Esophagus squamous epithelium (tissue), 5 donors: ENCODE measurements at places on chromosomes 5 and 9.

DNA sequence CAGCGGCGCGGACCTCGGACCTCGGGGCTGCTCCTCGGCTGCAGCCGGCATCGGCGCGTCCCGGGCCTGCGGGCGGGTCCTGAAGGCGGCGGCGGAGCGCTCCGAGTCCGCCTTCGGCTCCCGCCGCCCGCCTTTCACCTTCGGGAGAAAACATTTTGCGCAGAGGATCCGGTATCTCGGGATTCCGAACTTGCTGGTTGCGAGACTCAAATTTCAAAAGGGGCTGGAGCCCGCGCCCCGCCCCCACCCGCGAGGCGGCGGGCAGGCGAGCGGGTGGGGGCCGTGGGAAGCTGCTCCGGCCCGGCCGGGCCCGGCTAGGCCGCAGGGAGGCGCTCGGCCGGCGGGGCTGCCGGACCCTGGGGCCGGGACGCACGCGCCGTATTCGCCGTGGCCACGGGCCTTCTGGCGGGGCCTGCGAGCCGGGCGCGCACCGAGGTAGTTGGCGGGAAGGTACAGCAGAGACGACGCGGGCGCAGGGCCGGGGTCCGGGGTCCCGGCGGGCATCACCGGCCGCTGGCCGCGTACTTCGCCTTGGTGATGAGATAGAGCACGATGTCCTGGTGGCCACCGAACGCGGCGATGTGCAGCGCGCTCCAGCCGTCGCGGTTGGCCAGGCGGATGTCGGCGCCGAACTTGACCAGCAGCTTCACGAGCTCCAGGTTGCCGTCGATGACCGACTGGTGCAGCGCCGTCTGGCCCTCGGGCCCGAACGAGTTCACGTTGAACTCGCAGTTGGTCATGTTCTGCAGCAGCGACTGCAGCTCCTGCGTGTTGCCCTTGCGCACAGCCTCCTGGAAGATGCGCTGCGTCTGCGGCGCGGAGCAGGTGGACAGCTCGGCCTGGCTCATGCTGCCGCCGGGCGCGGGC lies 757 bp downstream of the NRARP start:
- DNase-seq, result no peak

DNA sequence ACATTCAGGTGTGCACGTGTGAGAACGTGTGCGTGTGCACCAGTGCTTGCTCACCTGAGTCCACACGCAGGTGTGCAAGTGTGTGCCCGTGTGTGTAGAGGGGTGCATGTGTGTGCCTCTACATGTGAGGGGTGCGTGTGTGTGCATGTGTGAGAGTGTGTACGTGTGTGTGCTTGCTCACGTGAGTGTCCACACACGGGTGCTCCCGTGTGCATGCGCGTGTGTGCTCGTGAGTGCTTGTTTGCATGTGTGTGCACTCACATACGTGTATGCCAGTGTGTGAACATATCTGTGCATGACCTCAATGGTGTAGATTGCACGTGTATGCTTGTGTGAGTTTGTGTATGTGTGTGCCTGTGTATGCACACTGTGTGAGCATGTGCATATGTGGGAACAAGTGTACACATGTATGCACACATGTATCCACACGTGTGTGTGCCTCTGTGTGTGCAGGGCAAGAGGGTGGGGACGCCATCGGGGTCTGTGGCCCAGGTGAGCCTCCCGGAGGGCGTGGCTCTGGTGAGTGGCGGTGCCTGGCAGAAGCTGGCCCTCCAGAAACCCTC lies 40.6 kb upstream of the NOTCH1 start:
- DNase-seq, result no peak

GRCh38 chr5:128403333-128403732 lies 134.7 kb downstream of the FBN2 start:
- no peak for DNase-seq

DNA sequence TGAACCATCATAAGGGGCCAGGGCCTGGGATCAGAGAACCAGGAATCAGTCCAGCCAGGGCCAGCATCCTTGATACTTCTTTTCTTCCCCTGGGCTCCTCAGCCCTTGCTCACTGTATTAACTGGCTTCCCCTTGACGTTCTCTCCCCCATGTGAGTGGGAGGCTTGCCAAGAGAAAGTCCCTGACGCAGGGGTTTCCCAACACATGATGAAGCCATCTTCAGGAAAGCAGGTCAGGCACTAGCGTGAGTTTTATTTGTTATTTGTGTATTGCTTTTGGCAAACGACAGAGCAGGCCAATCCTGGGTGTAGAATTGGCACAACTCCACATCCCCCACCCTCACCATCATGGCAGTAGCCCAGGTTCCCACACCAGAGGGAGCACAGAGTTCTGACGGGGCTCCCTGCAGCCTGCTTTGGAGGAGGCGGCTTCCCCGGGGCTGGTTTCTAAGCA lies 165.5 kb upstream of the NFIL3 start:
- no peak for DNase-seq

- DNase-seq, result no peak
Observed at GRCh38 chr5:76831110-76831452, 12.3 kb downstream of the F2RL1 start.

GRCh38 chr5:112906637-112907036 lies 15.4 kb downstream of the REEP5 start:
- DNase-seq, result no peak

DNA sequence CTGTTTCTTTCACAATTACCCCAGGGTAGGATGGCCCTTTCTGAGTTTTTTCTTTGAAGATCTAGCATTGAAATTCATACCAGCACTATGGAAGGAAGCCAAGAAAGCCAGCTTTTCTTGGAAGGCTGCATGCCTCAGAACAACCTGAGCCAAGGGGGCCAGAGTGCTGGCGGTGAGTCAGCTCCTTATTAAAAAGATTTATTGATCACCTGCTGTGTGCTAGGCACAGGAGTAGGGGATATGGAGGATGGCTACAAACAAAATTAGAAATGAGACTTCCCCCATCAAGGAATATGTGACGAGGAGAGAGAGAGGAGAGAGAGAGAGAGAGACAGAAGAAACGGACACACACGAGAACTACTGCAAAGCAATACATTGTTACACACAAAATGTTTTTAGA lies 184.6 kb upstream of the PUM3 start:
- no peak for DNase-seq

GRCh38 chr5:164139423-164139822 lies 634.0 kb downstream of the MAT2B start:
- DNase-seq, result no peak

- no peak for DNase-seq
Observed at GRCh38 chr5:174528821-174529544, 195.4 kb upstream of the MSX2 start.

GRCh38 chr9:6788162-6789016 lies 30.6 kb downstream of the KDM4C start:
- DNase-seq, result no peak

- DNase-seq, result no peak
Observed at GRCh38 chr9:33661176-33661575, 134.2 kb upstream of the PRSS3 start.

- no peak for DNase-seq
Observed at GRCh38 chr9:124489222-124489621, 18.0 kb downstream of the NR5A1 start.

DNA sequence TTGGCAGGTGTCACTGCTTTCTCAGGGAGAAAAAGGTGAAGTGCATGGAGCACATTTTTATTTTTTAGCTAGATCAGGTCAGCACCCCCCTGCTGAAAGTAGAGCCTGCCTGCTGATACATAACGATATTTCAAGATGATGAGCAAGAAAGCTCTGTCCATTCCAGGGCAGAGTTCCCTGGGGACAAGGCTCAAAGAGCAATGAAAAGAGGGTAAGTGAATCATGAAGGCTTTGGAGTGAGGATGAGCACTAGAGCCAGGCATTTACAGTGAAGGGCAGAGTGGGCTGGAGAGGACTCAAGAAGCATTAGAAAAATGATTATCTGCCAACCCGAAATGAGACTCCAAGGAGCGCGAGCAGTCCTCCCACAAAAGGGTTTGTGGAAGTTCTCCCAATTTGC lies 345.7 kb downstream of the TLE4 start:
- DNase-seq, result no peak

DNA sequence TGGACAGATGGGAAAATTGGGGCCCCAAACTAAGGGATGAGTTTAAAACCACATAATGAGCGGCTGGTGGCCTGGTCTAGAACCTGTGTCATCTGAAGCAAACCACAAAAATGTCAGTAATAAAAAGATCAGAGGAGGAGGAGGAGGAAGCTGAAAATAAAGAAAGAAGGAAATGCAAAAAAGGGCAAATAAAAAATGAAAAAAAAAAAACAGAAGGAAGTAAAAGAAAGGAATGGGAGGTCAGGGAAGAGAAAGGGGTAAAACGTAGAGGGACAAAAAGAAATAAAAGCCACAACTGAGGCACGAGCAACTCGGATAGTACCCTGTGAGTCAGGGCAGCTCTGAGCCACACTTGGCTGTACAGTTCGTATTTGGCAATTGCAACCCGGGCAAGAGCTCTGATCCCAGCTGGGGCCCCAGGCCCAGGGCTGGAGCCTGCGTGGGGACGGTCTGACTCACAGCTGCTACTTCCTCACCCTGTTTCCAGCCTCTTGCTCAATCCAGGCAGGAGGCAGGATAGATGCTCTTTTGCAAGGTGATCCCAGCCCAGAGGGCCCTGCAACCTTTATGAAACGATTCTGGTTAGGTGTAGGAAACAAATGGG lies 137.9 kb upstream of the TRIM32 start:
- no peak for DNase-seq

GRCh38 chr9:114674798-114675540 lies 7.0 kb downstream of the TEX48 start:
- DNase-seq, result no peak

DNA sequence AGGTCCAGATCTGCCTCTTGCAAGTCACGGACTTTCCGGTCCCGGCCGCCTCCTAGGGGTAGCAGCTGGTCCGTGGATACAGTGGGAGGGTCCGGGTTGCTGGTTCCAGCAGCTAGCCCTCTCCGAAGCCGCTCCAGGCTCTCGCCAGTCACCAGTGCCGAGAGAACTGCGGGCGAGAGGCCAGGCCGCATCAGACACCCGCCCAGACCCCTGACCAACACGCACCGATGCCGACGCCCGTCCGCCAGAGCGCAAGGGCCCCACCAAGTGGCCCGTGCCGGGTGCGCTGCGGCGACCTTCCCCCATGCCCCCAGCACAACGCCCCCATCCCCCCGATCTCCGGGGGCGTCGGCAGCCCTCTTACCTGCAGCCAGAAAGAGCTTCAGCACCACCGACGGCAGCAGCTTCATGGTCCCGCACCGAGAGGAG lies 470 bp downstream of the HBEGF start:
- no peak for DNase-seq

- no peak for DNase-seq
Observed at GRCh38 chr5:158133369-158133768, 274.4 kb upstream of the CLINT1 start.

DNA sequence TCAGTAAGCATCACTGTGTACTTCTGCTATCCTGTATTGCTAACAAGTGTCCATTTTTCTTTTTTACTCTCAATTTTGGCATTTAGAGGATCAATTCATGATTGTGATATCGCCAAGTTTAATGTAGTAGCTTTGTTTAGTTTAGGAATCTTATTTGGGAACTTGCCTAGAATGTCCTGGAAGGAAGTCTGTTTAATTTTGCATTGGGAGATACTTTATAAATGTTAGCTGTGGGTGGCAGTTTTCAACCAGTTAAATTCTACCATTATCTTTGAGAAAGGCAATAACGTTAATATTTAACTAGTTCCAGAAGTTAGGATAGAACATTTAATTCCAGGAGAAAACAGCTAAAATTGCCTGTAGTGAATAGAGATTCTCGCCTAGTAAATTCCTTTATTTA lies 78.6 kb downstream of the PBX3 start:
- no peak for DNase-seq

DNA sequence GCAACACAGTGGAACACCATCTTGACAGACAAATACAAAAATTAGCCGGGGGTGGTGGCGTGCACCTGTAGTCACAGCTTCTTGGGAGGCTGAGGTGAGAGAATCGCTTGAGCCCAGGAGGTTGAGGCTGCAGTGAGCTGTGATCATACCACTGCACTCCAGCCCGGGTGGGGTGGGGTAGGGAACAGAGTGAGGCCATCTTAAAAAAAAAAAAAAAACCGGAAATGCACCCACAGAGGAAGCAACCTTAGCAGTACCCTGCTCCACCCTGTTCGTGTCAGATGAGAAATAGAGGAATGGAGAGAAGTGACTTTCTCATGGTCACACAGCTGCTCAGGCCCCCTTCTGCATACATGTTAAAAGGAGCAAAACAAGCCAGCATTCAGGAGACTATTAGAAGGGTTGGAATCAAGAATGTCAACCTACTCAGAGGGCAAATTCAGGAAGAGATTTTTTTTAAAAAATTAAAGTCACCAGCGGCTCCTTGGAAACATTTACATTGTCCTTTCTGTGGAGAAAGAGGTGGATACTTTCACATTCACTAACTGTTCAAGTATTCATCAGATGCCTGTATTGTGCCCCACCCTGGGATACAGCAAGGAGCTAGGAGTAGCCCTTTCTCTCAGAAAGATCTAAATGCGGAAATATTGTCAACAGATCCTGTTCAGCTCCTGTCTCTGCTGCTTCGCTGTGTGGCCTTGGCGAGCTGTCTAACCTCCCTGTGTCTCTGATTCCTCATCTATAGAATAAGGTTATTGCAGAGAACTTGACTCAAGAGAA lies 41.0 kb downstream of the CYFIP2 start:
- no peak for DNase-seq

- DNase-seq, result no peak
Observed at GRCh38 chr5:44952376-44952775, 143.6 kb downstream of the MRPS30 start.

- DNase-seq, result no peak
Observed at GRCh38 chr9:123548741-123549545, 192.9 kb downstream of the CRB2 start.

DNA sequence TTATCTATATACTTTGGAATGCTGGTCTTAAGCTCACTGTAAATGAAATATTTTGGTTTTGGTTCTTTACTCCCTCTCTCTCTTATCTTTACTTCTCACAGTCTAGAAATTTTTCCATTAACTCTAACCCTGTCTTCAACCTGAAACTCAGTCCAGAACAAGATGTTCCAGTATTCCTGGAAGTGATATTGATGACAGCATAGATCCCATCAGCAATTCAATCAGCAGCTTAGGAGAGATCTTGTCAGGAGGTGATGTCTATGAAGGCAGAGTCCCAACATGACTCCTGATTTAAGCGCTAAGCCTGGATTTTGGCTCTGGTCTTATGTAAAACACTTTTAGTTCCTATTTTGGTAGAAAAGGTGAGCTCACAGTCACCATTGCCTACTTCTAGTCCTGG lies 52.6 kb downstream of the RFK start:
- DNase-seq, result no peak

DNA sequence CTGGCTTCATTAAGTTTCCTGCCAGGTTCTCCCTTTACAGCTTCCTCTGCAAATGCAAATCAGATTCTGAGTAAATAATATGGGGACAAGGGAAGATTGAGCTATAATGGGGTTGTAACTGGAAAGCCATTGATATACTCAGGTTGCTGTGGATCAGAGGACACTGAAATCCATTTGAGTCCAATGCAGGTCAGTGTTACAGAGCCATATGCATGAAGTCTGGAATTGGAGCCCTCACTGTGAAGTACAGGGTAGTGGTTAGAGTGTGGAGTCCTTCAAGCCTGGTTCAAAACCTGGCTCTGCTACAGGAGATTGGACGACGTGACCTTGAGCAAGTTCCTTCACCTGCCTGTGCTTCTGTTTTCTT lies 48.7 kb downstream of the TIMD4 start:
- DNase-seq, result no peak
